Activated T-cell treated with anti-CD3 and anti-CD28 coated beads, Interleukin-2, amount 50 U/mL, for 1 hour (primary cell): ENCODE measurements at places on chromosomes 4 and X.

- peak; percentile 39 for DNase-seq
These were observed 32.7 kb upstream of the FAM9C start for GRCh38 chrX:13077168-13077567.

DNA sequence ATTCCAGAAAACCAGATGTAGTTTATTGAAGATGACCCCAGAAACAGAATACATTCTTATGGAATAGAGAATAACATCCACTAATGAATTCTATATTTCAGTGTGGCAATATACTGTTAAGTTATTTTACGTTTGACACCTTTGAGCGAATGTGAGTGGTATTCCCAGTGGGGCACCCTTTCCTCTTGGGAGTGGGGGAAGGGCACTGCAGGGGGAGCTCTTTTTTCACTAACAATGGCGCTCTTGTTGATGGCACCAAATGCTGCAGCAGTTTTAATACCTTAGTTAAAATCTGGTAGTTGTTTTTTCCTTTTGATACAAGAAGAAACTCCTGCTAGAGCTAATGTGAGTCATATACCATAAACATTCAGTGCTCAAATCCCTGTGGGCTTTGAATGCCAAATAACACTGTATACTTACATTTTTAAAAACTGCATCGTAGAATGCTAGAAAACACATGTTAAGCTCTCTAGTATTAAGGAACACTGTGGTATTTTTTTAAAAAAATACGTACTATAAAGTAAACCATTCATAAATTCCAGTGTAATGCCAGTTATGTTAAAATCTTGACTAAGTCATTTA lies 178.5 kb downstream of the DCHS2 start:
- DNase-seq: no peak

- no peak for DNase-seq
These were observed 1.1 kb upstream of the FMR1 start for GRCh38 chrX:147910607-147911006.

- no peak for DNase-seq
These were observed 29.2 kb downstream of the IGFBP7 start for GRCh38 chr4:57080781-57081650.

DNA sequence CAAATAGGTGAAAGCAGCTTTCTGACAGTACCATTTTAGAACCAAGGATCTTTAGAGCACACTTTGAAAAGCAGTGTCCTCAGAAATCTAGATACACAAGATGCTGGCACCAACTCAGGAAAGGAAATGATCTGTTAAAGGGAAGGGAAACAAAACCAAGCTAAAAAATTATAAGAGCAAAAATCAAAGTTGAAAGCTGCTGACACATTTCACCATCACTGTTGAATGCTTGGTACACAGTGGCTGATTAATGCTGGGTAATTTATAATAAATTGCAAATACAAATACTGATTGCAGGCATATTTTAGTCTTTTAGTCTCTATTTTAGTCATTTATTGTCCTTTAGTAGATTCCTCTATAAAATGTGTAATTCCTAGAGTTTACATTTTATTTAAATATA lies 1540.1 kb upstream of the PCDH10 start:
- DNase-seq: no peak

DNA sequence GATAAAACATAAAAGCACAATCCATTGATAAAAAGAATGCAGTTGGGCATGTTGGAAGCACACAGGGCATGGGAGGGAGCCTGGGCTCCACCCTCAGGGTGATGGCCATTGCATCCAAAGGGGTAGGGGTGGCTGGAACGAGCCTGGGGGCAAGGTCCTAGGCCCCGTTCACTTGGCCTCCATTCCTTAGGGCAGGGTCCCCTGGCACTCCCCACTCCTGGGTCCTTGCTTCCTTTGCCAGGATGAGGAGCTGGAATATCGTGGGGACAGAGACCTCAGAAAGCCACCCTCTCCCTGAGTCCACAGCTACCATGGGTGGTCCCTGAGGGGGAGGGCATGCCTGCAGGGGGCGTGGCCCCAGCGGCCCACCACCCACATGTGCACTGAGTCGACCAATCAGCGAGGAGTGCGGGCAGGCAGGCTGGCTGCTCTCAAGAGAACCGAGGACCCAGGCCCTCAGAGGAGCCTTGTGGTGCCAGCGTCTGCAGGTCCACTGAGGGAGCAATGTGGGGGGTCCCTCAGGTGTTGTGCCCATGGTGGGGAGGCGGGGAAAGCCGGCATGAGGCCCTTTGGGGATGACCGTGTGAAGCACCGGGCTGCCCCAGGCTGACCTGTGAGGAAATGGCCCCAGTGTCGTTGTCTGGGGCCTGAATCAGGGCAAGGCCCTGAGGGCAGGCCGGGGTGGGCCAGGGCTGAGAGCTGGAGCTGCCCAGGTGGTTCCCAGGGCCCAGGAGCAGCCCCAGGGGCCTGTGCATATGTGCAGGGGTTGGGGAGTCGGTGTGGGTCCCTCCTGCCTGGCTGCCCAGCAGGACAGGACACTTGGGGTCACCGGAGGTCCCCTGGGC lies 78.6 kb upstream of the AMELX start:
- no peak for DNase-seq

GRCh38 chr4:28443801-28444412 lies 1583.3 kb downstream of the STIM2 start:
- no peak for DNase-seq

DNA sequence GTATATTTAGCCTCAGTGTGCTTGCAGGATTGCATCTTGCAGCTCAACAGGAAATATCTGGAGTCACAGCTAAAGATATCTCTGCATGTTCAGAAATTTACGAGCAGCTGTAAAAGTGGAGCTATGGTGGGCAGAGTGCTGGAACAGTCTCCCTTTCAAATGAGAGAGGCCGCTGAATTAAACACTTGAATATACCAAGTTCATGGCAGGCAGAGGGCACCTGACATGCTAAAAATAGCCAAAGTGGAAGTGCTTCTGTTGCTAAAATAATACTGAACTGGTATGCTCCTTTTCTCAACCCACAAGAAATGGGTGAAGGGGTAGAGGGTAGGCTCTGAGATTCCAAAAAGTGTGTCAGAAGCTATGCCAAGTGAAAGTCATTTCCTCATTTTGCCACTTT lies 98.1 kb downstream of the MGST2 start:
- no peak for DNase-seq

- no peak for DNase-seq
These were observed 560.4 kb downstream of the STPG2 start for GRCh38 chr4:97582890-97583289.

GRCh38 chr4:179110356-179110755 lies 1668.1 kb upstream of the AGA start:
- DNase-seq: no peak

DNA sequence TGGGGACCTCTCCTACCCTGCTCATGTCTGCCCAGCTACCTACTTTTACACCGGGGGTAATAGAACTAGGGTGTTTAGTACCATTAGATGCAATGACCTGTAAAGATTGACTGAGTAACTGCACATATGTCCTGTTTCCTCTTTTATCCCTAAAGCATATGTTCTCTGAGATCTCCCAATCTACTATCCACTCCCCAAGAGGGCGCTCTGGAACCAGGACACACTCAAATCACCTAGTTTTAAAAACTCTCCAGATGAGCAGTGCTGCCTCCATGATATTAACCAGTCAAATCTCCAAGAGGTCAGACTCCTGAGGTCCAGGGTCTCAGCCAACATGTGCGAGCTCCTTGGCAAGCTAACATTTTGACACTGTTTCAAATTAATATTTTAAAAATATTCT lies 87.0 kb upstream of the TSPAN5 start:
- no peak for DNase-seq

GRCh38 chrX:118853596-118853995 lies 30.0 kb downstream of the ZCCHC12 start:
- no peak for DNase-seq

GRCh38 chrX:50913520-50913919 lies 3.0 kb downstream of the BMP15 start:
- no peak for DNase-seq

- no peak for DNase-seq
These were observed 33.3 kb downstream of the CLDN22 start for GRCh38 chr4:183286590-183287308.
